ENCODE measurements at places on chromosomes 2 and 18. TPM values are rescaled to one million over a fixed set of nuclear protein-coding genes. Genes with fewer than 3 reads are reported as not detected.

ALPI gene
- not detected for total RNA-seq

- no peaks in the 10 kb centered on the region for H3K36me3 ChIP-seq
- no peak for DNase-seq
- H3K27ac ChIP-seq = no peak overlapping the region
- H3K4me1 ChIP-seq = no peaks in the 10 kb centered on the region
- H3K27me3 ChIP-seq = no peaks in the 10 kb centered on the region
- H3K4me3 ChIP-seq = no peak overlapping the region
These were observed 94.0 kb upstream of the CNGA3 start for GRCh38 chr2:98252038-98252773.

FAM237A gene
- total RNA-seq = not detected

GRCh38 chr2:239009589-239009961 lies 161.7 kb downstream of the TWIST2 start:
- H3K27ac ChIP-seq = no peak overlapping the region
- no peak overlapping the region for H3K4me3 ChIP-seq
- H3K36me3 ChIP-seq = no peaks in the 10 kb centered on the region
- H3K4me1 ChIP-seq = no peaks in the 10 kb centered on the region
- H3K27me3 ChIP-seq = no peaks in the 10 kb centered on the region

DNA sequence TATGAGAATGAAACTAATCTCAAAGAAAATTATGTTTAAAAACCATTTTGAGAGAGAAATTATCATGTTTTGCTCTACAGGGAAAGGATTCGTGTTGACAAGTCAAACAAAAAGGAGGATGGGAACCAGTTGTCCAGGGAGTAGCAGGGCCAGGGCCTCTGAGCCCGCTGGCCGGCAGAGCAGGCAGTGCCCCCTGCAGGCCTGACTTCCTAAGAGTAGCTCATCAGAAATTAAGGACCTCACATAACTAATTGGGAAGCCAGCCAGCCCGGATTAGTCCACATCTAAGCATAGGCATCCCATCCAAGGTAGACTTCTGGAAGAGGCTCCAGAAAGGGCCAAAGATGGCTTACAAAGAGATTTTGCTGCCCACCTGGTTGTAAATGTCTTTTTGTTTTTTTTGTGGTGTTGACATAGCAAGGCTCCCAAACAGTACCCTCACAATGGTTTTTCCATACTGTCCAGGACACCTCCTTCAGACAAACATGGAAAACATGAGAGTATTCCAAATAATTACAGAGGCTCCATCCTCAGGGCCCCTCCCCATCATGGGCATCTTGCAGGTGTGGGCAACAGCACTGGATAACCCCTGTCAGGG lies 241.2 kb upstream of the TANK start:
- no peaks in the 10 kb centered on the region for H3K4me1 ChIP-seq
- H3K27ac ChIP-seq = no peak overlapping the region
- H3K36me3 ChIP-seq = no peaks in the 10 kb centered on the region
- DNase-seq = peak; percentile 56
- no peaks in the 10 kb centered on the region for H3K27me3 ChIP-seq

DNA sequence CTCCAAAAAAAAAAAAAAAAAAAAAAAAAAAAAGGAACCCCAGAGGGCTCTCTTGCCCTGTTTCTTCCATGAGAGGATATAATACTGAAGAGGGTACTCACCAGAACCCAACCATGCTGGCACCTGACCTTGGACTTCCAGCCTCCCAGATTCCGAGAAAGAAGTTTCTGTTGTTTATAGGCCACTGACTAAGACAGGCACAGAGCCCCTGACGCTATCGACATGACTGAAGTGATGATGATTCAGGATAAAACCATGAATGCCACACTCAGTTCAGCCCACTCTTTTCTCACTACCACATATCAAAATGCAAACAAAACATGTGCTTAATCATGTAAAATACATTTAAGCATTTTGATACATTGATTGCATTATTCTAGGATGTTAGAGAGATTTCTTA lies 66.1 kb upstream of the CDCA7 start:
- no peak for DNase-seq
- no peak overlapping the region for H3K4me3 ChIP-seq

GRCh38 chr2:7019191-7019590 lies 102.0 kb downstream of the RNF144A start:
- no peak overlapping the region for H3K27ac ChIP-seq
- no peaks in the 10 kb centered on the region for H3K27me3 ChIP-seq
- H3K36me3 ChIP-seq = peaks cover 19% of the 10 kb centered on the region
- no peak overlapping the region for H3K4me3 ChIP-seq
- H3K4me1 ChIP-seq = no peaks in the 10 kb centered on the region

TMEM163 gene
- total RNA-seq = 34.6 TPM

GRCh38 chr2:133653056-133653455 lies 84.8 kb upstream of the NCKAP5 start:
- no peak overlapping the region for H3K27ac ChIP-seq
- H3K4me1 ChIP-seq = peaks cover 7% of the 10 kb centered on the region
- no peak for DNase-seq
- H3K36me3 ChIP-seq = no peaks in the 10 kb centered on the region
- no peak overlapping the region for H3K4me3 ChIP-seq

DNA sequence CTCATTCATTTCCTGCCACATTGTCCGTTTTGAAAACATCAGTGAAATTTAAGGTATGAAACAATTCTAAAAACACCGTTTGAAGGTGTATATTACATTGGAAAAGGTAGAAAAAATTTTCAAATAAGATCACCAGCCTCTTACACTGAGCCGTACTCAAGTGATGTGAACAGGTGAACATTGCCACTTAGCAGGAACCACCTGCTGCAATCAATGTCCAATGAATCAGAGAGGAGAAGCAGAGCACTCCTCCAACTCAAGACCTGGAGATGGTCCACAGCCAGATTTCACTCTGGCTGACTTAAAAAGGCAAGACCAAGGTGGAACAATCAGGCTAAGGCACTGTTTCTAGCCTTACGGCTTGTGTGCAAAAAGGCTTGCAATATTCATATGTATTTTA lies 110.3 kb upstream of the TTN start:
- no peak overlapping the region for H3K27ac ChIP-seq
- no peaks in the 10 kb centered on the region for H3K4me1 ChIP-seq
- H3K4me3 ChIP-seq = no peak overlapping the region
- H3K27me3 ChIP-seq = no peaks in the 10 kb centered on the region
- no peaks in the 10 kb centered on the region for H3K36me3 ChIP-seq

- no peaks in the 10 kb centered on the region for H3K27me3 ChIP-seq
- H3K4me1 ChIP-seq = peaks cover 48% of the 10 kb centered on the region
- H3K36me3 ChIP-seq = no peaks in the 10 kb centered on the region
- no peak overlapping the region for H3K27ac ChIP-seq
- H3K4me3 ChIP-seq = no peak overlapping the region
- DNase-seq = no peak
These were observed 6.0 kb upstream of the CIB4 start for GRCh38 chr2:26646986-26647672.

- peak within 1 kb of the TSS; percentile 84 for H3K27ac ChIP-seq
- no peaks in the 10 kb centered on the region for H3K4me1 ChIP-seq
- peak; percentile 77 for DNase-seq
- peaks cover 13% of the 10 kb centered on the region for H3K27me3 ChIP-seq
These were observed at the start of gene FHL2 for GRCh38 chr2:105398336-105399206. FHL2 (minus strand) TSS chr2:105399051; CDS start chr2:105386516, 12,535 bp downstream.

PLGLB2 gene
- 0.61 TPM for total RNA-seq

DNA sequence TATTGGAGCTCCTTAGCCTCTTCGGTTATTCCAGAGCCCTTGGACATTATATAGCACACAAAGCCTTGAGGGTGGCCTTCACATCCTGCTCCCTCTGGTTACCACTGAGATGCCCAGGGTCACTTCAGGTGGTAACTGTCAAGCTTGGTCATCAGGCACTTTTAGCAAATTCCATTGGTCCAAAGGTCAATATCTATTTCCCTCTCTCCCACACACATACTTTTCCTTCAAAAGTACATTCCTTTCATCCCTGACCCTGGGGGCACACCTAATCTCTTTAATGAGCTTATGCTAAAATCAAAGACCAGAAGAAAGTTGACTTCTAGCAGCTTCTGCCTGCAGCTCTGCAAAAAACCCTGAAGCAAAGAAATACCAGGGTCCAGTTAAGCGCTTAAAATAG lies 172.0 kb upstream of the NRP2 start:
- no peaks in the 10 kb centered on the region for H3K27me3 ChIP-seq
- no peaks in the 10 kb centered on the region for H3K36me3 ChIP-seq
- DNase-seq = no peak

GRCh38 chr2:219744600-219744999 lies 117.2 kb downstream of the SLC4A3 start:
- no peaks in the 10 kb centered on the region for H3K4me1 ChIP-seq
- no peaks in the 10 kb centered on the region for H3K27me3 ChIP-seq
- peak; percentile 18 for DNase-seq
- no peak overlapping the region for H3K27ac ChIP-seq
- no peaks in the 10 kb centered on the region for H3K36me3 ChIP-seq
- no peak overlapping the region for H3K4me3 ChIP-seq

DNA sequence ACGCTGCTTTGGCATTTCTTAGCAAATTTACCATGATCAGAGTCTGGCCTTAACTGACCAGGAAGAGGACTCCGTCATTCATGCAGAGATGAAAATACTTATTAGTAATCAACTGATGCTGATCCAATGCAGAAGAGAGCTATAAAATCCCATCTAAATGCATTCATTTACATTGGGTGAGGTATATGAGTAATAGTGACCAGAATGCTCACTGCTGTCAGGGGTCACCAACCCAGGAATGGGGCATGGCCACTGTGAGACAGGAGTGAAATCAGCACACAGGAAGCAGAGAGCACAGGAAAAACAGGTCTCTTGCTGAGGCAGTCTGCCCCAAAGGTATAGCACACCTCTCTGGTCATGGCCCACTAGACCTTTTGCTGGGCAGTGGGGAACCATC lies 68.1 kb upstream of the TMEM247 start:
- no peak for DNase-seq
- no peak overlapping the region for H3K27ac ChIP-seq
- H3K27me3 ChIP-seq = no peaks in the 10 kb centered on the region
- no peak overlapping the region for H3K4me3 ChIP-seq
- no peaks in the 10 kb centered on the region for H3K36me3 ChIP-seq
- H3K4me1 ChIP-seq = no peaks in the 10 kb centered on the region

DNA sequence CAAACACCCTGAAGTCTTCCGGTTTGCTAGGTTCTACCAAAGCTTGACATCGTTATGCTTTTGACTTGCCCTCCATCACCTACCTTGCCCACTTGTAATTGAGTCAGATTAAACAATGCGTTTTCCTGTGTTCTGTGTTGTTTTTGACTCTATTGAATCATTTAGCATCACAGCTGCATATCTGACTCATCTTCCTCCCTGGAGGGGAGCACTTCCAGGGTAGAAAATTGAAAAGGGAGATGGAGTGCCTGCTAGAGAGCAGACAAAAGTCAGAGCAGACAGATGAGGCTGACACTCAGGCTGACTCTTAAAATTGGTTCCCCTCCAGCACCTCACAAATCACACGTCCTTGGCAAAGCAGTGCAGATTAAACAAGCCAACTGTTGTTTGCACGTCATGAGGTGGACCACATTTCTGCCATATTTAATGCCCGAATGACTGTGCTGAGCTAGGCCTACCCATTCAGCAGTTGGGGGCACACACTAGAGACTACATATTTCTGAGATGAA lies 2.2 kb downstream of the MPP4 start:
- H3K27ac ChIP-seq = no peak overlapping the region
- H3K4me3 ChIP-seq = no peak overlapping the region
- peaks cover 7% of the 10 kb centered on the region for H3K4me1 ChIP-seq
- no peak for DNase-seq
- H3K36me3 ChIP-seq = peaks cover 8% of the 10 kb centered on the region
- H3K27me3 ChIP-seq = no peaks in the 10 kb centered on the region

DNA sequence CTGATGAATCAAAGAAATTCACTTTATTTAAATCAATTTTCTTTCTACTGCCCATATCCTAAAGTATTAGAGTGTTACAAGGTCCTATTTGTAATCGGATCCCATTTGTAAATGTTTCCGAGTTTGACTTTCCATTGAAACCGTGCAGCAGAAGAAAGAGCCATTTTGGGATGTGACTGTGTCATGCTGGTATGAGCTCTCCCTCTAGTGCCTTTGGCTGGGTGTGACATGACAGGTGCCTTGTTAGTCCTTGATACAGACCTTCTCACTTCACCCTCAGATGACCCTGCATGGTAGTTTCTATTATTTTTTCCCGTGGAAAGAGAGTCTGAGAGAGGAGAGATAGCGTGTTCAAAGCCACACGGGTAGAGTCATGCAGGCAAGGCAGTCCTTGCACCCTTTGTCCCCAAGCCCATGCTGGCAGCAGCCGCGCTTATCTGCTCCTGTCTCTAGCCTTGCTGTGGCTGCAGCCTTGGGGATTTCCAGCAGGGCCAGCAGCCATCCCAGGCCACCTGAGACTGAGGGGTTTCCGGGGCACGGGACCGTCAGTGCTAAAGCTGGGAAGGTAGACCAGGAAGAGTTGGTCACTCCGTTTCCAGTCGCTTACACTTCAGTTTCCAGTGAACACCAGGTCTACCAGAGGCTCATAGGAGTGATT lies 21.4 kb downstream of the CHMP1B start:
- peak overlapping the region; percentile 1 for H3K27ac ChIP-seq
- no peak overlapping the region for H3K4me3 ChIP-seq
- peak; percentile 30 for DNase-seq
- no peaks in the 10 kb centered on the region for H3K27me3 ChIP-seq
- H3K4me1 ChIP-seq = no peaks in the 10 kb centered on the region

PTPRN gene
- total RNA-seq = 0.21 TPM

DNA sequence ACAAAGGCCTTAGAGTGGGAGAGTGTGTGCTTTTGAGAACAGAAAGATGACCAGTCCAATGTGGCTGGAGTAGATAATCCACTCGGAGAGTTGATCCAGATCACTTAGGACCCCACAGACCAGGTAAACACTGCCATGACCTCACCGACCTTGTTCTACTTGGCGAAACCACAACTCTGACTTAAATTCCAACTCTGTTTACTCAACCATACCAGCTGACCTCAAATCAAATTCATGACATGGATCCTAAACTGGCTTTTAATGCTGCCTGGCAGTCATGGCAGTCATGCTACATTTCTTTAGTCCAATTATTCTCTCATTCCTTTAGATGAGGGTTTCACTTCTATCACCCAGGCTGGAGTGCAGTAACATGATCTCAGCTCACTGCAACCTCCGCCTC lies 347.1 kb upstream of the FAM98A start:
- H3K27me3 ChIP-seq = no peaks in the 10 kb centered on the region
- DNase-seq = no peak

- H3K36me3 ChIP-seq = no peaks in the 10 kb centered on the region
- H3K4me1 ChIP-seq = no peaks in the 10 kb centered on the region
- H3K27ac ChIP-seq = no peak overlapping the region
- no peak overlapping the region for H3K4me3 ChIP-seq
- no peak for DNase-seq
- no peaks in the 10 kb centered on the region for H3K27me3 ChIP-seq
These were observed 38.0 kb downstream of the PTGR3 start for GRCh38 chr18:75170916-75171315.

SLC4A3 gene
- total RNA-seq = 1.8 TPM

TMEM17 gene
- 3.9 TPM for total RNA-seq

UGT1A10 gene
- not detected for total RNA-seq

TFCP2L1 gene
- 36.1 TPM for total RNA-seq

DNA sequence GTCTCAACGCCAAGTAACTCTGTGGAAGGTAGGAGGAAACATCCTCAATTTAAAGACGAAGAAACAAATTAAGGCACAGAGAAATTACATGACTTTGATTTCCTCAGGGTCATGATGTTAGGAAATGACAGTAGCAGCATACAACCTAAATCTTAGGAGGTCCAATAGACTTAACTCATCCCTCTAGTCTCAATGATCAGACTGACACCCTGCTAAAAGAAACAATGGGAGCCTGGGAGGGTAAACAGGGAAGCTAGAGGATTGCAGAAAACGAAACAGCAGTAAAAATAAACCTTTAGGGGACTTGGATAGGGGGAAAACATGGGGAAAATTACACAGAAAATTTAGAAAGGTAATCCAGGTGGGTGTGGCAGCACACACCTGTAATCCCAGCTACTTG lies 56.0 kb downstream of the ROCK2 start:
- no peaks in the 10 kb centered on the region for H3K4me1 ChIP-seq
- peaks cover 2% of the 10 kb centered on the region for H3K36me3 ChIP-seq
- DNase-seq = no peak
- H3K27ac ChIP-seq = no peak overlapping the region
